Urinary bladder (tissue), 4 donors: ENCODE measurements at places on chromosomes 6 and 20. TPM values are rescaled to one million over a fixed set of nuclear protein-coding genes. Genes with fewer than 3 reads are reported as not detected.

- no peak for DNase-seq
Measured at GRCh38 chr20:63433351-63433750, 39.1 kb downstream of the KCNQ2 start.

- DNase-seq: no peak
Measured at GRCh38 chr20:36823121-36823520, 49.6 kb upstream of the DSN1 start.

DNA sequence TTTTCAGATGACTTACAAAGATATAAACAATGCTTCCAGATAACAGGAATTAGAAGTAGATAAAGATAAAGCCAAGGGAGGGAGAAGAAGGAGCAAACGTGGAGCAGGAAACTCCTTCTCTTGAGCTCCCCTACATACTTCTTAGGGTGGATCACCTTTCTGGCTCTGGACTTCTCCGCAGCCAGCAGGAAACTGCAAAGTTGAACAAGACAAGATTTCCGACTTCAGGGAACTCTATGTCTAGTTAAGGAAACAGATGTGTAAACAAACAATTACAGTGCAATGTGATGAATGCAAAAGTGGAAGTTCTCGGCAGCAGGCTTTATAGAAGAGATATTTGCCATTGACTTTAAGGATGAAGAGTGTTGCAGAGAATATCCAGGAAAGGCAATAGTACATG is 134.0 kb upstream of the MARCKS start:
- DNase-seq: no peak

- DNase-seq: no peak
Measured at GRCh38 chr6:85168146-85168545, 281.7 kb upstream of the NT5E start.

DNA sequence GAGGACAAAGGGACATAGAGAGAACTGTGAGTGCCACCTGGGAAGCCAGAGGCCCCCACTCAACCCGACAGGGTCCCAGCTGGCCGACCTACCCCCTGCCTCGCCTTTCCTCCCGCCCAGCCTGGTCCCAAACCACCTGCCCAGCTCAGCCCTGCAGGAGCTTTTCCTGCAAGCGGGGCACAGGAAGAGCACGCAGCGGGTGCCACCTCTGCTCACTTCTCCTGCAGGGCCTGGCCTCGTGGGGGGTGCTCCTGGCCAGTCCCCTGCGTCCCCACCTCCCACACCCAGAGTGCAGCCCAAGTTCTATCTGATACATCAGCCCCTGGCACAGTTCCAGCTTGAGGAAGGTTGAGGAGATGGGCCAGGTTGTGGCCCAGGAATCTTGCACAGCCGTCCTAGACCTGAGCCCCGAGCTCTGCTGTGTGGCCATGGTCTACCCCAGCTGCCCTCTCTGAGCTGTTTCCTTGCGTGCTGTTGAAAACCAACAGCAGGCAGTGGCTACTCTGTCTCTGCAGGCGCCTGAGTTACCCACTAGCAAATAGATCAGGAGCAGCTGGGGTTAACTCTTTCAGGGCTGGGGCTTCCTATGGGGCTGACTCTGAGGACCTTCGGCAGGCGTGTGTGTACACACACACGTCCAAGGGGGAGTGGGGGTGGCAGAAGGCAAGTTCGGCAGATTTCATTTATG is 1.7 kb downstream of the NECAB3 start:
- DNase-seq: no peak

DNA sequence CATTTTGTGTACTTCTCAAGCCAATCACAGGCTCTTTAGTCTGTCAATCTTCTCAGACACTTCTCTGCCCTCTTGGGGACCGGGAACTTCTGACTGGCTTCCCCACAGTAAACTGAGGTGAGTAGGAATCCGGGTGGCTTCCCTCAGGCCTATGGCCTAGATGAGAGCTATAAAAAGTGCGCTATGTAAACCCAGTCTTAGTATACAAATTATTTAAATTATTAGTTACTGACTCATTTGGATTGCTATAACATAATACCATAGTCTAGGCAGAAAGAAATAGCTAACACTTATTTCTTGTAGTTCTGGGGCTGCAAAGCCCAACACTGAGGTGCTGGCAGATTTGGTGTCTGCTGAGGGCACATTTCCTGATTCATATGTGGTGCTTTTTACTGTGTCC is 109.2 kb upstream of the MCHR2 start:
- DNase-seq: no peak

C6orf132 gene
- 4.4 TPM for polyA plus RNA-seq

LAMP5 gene
- 0.38 TPM for polyA plus RNA-seq

TGM3 gene
- not detected for polyA plus RNA-seq

FAM50B gene
- 20.6 TPM for polyA plus RNA-seq

RCAN2 gene
- 60.2 TPM for polyA plus RNA-seq
